ENCODE measurements at places on chromosomes 1 and 21.

DNA sequence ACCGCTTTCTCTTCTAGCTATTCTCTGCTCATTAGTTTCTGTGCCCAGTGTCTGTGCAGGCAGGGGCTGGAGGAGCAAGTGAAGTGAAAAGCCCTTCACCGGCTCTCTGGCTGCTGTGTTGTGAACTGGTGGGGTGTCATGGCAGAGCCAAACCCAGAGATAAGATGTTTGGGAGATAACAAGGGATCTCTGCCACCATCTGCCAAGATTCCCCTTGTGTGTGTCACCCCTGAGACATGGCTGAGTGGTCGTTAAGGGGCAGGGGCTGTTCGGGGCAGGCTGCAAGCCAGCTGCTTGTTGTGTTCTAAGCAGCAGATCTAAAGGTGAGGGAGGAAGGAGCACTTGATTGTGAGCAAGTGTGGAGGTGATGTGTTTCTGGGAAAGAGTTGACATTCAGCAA lies 24.5 kb downstream of the CNIH3 start:
- no peak for DNase-seq

DNA sequence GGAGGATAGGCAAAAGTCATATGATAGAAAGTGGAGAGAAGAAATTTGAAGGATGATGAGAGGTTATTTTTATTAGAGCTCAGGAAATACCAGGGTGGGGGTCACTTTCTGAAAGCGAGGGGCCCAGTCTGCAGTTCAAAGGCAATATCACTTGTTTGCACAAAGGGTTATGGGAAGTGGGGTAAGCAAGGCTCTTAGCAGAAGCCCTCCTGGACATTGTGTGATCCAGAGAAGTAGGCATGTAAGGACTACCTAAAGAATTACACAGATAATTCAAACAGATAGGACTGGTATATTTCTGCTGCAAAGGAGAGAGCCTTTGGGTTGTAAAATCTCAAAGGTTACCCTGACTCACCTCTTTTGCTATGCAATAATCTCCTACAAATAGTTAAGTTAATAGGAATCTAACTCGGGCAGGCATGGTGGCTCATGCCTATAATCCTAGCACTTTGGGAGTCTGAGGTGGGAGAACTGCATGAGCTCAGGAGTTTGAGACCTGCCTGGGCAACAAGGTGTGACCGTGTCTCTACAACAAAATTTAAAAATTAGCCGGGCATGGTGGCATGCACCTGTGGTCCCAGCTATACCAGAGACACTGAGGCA lies 25.2 kb upstream of the PRRC2C start:
- DNase-seq, result no peak

- DNase-seq, result no peak
Observed at GRCh38 chr1:26353210-26353859, 595 bp downstream of the CRYBG2 start.

DNA sequence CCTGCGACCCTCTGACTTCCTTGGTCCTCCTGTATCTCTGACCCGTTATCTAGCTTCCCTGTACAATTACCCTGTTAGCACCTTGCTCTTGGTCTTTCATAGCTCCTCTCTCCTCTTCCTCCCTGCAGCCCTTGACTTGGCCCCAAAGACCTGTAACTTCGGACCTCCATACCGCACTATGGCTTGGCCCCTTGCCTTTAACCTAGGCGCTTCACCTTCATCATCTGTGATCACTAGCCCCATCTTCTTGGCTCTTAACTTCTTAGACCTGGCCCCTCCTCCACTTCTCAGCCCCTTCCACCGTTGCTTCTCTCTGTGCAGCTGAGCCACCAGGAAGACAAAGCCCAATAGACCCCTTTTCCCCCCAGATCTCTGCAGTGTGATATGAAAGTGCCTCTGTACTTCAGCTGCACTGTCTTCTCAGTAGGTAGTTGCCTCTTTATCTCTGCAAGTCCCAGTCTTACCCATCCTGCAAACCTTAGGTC lies 740 bp downstream of the ZNF691 start:
- DNase-seq, result no peak

Measured in activated naive CD4-positive, alpha-beta T cell (primary cell).